ENCODE measurements at places on chromosomes 7 and 10.

- DNase-seq = peak; percentile 31
Measured at GRCh38 chr7:155206318-155207020, 91.2 kb upstream of the INSIG1 start.

GRCh38 chr10:24209432-24209771 is 464 bp downstream of the KIAA1217 start:
- no peak for DNase-seq

DNA sequence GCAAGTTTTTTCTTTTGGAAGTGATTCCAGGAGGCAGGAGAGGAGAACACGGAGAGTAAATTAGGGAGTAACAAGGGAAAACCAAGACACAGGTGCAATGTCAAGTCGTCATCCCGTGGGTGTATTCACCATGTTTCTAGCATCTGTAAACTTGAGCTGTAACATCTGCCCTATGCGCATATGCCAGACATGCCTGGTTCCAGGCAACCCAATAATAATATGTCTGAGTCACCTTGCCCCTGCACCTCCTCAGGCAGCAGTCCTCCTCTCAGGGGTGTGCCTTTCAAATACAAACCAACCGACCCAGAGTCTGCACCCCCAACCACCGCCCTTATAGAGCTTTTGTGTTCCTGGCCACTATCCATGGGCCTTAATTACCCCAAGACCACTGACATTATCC is 107.0 kb upstream of the PDE1C start:
- no peak for DNase-seq

DNA sequence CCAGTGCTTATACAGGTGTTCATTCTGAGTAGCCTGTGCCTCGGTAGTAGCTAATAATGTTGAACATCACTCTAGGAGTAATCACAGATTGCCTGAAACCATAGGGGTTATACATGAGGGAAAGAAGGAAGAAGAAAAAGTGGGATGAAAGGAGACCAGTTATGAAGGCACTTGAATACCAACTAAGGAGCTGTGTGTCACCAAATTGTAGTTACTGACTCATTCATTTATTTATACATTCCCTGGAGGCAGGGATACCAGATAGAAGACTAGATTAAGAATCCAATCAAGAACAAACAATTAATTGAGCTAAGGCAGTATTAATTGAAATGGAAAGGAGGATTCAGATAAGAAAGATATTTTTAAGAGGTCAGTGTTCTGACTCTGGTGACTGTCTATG is 129.6 kb upstream of the PRPS1L1 start:
- no peak for DNase-seq
